ENCODE measurements at places on chromosomes 7 and 10. TPM values are rescaled to one million over a fixed set of nuclear protein-coding genes. Genes with fewer than 3 reads are reported as not detected.
A peak's percentile ranks its signal among the peaks of the same experiment; 100 is the strongest.

The PAX4 gene
- total RNA-seq = not detected

The SGPL1 gene
- total RNA-seq = 55.8 TPM

The CNTNAP2 gene
- total RNA-seq = 0.09 TPM

The FZD8 gene
- 6.8 TPM for total RNA-seq

The SLC35G1 gene
- total RNA-seq = 5.0 TPM

GRCh38 chr10:47190301-47190700 lies 109.7 kb upstream of the GDF10 start:
- H3K27me3 ChIP-seq = no peaks in the 10 kb centered on the region
- DNase-seq = no peak
- H3K27ac ChIP-seq = no peak overlapping the region
- H3K36me3 ChIP-seq = no peaks in the 10 kb centered on the region
- H3K4me3 ChIP-seq = no peak overlapping the region
- H3K4me1 ChIP-seq = no peaks in the 10 kb centered on the region

- H3K4me3 ChIP-seq = no peak overlapping the region
- no peaks in the 10 kb centered on the region for H3K4me1 ChIP-seq
- no peaks in the 10 kb centered on the region for H3K27me3 ChIP-seq
- DNase-seq = no peak
- H3K36me3 ChIP-seq = no peaks in the 10 kb centered on the region
- H3K27ac ChIP-seq = no peak overlapping the region
Measured at GRCh38 chr10:89853781-89854191, 152.4 kb downstream of the KIF20B start.

GRCh38 chr10:95181726-95182125 lies 12.3 kb upstream of the ACSM6 start:
- no peak overlapping the region for H3K4me3 ChIP-seq
- H3K4me1 ChIP-seq = peaks cover 52% of the 10 kb centered on the region
- DNase-seq = no peak
- no peaks in the 10 kb centered on the region for H3K27me3 ChIP-seq
- peak overlapping the region; percentile 36 for H3K27ac ChIP-seq

DNA sequence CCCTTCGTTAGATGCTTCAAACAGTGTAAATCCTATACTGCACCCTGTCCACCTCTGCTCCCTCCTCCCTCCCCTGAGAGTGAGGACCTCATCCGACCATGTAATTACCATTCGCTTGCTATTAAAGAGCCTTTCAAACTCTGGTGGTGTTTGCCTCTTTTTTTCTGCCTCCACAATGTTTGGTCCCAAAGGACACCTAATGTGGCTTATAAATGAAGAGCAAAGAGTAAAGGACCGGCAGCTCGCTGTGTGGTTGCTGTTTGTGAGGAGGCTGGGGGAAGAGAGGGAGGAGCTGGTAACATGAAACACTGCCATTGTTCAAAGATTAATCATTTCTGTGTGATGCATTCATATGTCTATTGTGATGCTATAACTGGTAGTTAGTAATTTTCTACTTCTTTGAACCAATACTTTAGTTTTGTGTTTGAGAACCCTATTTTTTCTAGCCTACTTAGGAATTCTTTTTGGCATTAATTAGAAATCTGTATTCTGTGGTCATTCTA lies 27.9 kb downstream of the MTURN start:
- H3K27ac ChIP-seq = no peak overlapping the region
- peaks cover 6% of the 10 kb centered on the region for H3K4me1 ChIP-seq
- H3K27me3 ChIP-seq = no peaks in the 10 kb centered on the region
- H3K36me3 ChIP-seq = no peaks in the 10 kb centered on the region

GRCh38 chr10:79320820-79321493 lies 26.3 kb upstream of the PPIF start:
- H3K27ac ChIP-seq = no peak overlapping the region
- H3K4me3 ChIP-seq = no peak overlapping the region
- no peaks in the 10 kb centered on the region for H3K36me3 ChIP-seq
- no peaks in the 10 kb centered on the region for H3K4me1 ChIP-seq
- H3K27me3 ChIP-seq = no peaks in the 10 kb centered on the region

GRCh38 chr7:39952374-39952773 lies 2.3 kb downstream of the CDK13 start:
- H3K27ac ChIP-seq = peak overlapping the region; percentile 99
- peak overlapping the region; percentile 95 for H3K4me3 ChIP-seq
- no peaks in the 10 kb centered on the region for H3K27me3 ChIP-seq
- H3K36me3 ChIP-seq = no peaks in the 10 kb centered on the region
- no peak for DNase-seq

- no peaks in the 10 kb centered on the region for H3K4me1 ChIP-seq
- H3K27ac ChIP-seq = peak overlapping the region; percentile 75
- H3K36me3 ChIP-seq = no peaks in the 10 kb centered on the region
- peak overlapping the region; percentile 12 for H3K4me3 ChIP-seq
Measured at GRCh38 chr7:30931161-30931928, 19.7 kb downstream of the AQP1 start.

- no peaks in the 10 kb centered on the region for H3K27me3 ChIP-seq
- H3K4me1 ChIP-seq = no peaks in the 10 kb centered on the region
- no peak overlapping the region for H3K27ac ChIP-seq
- no peak overlapping the region for H3K4me3 ChIP-seq
- DNase-seq = no peak
- no peaks in the 10 kb centered on the region for H3K36me3 ChIP-seq
Measured at GRCh38 chr7:121406944-121407343, 10.8 kb upstream of the FAM3C start.

GRCh38 chr7:29794959-29795629 lies 11.2 kb upstream of the WIPF3 start:
- H3K4me3 ChIP-seq = no peak overlapping the region
- H3K36me3 ChIP-seq = no peaks in the 10 kb centered on the region
- no peaks in the 10 kb centered on the region for H3K27me3 ChIP-seq
- no peak for DNase-seq
- no peaks in the 10 kb centered on the region for H3K4me1 ChIP-seq

DNA sequence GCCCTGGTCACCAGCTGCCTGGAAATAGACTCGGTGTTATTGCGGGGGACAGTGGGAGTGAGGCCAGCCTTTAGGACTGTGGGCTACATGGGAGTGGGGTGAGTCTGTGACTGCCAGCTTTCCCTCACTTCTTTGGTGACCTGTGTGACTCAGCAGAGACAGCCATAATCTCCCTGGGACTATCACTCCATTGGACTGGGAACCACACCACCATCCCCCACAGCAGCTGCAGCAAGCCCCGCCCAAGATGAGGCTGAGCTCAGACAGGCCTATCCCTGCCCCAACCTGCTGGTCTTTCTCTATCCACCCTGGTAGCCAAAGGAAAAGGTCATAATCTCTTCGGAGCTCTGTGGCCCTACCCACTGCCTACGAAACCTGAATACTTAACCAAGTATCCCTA lies 263.2 kb downstream of the FZD1 start:
- H3K4me1 ChIP-seq = no peaks in the 10 kb centered on the region
- H3K27me3 ChIP-seq = no peaks in the 10 kb centered on the region
- DNase-seq = no peak
- H3K27ac ChIP-seq = no peak overlapping the region
- no peaks in the 10 kb centered on the region for H3K36me3 ChIP-seq
- no peak overlapping the region for H3K4me3 ChIP-seq

DNA sequence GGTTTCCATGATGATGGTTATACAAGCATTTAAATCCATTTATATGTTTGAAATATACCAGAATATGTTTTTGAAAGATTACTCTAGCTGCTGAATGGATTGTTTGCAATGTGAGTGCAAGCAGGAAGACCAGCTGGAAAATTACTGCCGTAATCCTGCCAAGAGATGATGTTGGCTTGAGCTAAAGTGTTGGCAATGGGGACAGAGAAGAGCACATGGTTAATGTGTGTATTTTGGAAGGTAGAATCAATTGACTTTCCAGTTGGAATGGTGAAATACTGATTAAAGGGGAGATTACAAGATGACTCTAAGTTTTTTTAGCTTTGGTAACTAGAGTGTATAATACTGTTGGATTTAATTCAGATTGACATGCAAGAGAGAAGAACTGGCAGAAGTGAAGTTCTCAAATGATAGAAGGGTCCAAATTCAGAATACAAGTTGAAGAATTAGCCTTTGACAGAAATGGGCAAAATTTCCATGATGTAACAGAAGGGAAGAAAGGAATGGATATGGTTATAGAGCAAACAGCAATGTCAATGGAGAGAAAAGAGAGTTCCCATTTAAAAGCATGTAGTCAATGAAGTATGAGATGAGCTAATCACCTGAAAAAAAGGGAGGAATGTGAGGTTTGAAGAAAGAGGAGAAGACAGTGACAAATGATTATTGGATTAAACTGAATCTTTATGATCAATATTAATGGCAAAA lies 422.0 kb downstream of the CDC14C start:
- H3K4me3 ChIP-seq = no peak overlapping the region
- H3K36me3 ChIP-seq = no peaks in the 10 kb centered on the region
- no peak for DNase-seq

Data from pancreas (tissue), 10 donors.